ENCODE measurements at places on chromosomes 7 and 10. TPM values are rescaled to one million over a fixed set of nuclear protein-coding genes. Genes with fewer than 3 reads are reported as not detected.

DNA sequence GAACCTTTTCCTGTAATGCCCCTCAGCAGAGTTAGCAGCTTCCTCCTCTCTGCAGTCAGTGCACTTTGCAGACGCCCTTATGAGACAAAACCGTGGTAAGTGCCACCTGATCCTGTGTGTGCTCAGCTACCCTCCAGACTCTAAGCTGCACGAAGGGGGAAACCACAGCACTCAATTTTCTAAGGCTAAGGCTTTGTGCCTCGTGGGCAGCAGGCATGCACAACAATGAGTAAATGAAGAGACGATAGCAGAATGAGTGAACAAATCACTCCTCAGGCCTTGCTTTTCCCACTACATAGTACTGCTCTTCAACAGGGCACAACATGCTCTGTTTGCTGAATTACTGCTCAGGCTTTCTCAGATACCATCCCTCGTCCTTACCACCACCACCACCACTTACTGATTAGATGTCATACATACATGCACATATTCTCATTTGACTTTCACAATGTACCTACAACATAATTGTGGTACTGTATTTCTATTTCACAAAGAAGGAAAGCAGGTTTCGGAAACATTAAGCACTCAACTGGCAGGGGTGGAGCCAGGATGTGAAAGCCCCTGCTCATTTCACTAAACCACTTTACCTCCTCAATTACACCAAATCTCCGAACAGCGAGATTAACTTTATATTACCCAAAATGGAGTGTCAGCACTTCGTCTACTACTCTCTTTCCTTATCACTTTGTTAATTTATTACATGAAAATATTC, 85.4 kb downstream of the ICA1 start:
- DNase-seq, result no peak

DNA sequence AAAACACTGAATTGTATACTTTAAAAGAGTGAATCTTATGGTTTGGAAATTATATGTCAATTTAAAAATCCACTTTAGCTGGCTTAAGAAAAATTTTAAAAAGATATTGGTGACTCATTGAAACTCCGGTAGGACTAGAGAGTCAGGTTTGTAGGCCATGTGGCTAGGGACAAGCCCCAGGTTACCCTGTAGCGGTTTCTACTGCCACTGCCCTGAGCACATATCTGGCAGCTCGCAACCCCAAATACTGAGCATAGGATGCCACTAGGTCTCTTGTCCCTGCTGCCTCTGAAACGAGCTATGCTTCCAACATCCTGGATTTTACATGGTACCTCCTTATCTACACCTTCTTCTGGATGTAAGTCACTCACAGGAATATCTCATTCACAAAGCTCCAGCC, 1.4 kb upstream of the MGAM2 start:
- no peak for DNase-seq

DNA sequence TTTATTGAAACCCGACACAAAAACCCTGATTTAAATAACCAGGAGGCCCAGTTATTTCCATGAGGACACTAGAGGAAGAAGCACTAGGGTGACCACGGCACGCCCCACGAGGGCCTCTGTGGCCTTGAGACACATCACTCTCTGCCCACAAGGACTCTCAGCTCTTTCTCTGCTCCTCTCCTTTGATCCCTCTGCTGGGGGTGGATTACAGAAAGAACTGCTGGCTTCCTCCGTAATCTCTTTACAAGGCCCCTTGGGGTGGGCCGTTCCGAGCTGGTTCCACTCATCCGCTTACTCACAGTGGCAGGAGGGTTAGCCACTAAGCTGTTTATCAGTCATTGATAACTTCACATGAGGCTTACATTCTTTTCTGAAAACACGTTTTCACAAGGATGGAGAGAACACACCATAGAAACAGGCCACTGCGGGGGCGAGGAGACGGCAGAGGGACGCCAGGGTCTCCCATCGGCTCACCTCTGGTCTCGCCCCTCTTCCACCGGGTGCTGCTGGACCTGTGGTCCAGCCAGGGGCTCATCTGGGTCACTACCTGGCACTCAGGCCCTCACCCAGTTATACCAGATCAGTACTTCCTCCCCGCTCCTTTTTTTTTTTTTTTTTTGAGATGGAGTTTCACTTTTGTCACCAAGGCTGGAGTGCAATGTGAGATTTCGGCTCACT, 17.6 kb upstream of the PFKFB3 start:
- DNase-seq, result no peak

DNA sequence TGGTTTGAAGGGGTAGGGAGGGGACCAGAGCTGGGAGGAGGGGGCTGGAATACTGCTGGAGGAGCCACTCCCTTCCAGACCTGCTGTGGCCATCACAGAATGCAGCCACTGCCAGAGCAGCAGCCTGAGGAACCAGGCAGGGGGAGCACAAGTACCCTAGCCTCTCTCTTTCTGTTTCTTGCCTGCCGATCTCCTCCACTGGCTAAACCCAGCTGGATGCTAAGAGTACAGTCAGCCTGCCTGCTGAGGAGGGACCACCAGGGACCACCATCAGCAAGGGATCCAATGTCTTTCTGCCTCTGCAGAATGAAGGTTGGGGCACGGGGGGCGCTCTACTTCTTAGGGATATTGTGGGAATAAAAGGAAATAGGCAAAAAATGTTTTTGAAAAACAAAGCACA, 4.7 kb downstream of the BLVRA start:
- DNase-seq, result no peak

DNA sequence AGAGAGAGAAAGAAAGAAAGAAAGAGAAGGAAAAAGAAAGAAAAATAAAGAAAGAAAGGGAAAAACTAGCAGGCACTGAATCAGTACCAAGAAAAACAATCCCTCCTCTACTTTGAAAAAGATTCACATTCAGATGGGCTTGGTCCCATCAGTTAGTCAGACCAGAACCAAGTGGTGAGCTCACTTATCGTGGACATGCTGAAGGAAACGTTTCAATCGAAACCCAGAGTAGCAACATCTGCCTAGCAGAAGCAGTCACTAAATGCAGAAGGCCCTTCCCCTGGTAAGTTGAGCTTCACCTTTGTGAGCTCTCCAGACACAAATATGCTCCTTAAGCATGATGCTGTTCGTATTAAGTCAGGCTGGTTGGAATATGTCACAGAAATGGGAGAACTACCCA, 167.7 kb downstream of the TRIL start:
- no peak for DNase-seq

DNA sequence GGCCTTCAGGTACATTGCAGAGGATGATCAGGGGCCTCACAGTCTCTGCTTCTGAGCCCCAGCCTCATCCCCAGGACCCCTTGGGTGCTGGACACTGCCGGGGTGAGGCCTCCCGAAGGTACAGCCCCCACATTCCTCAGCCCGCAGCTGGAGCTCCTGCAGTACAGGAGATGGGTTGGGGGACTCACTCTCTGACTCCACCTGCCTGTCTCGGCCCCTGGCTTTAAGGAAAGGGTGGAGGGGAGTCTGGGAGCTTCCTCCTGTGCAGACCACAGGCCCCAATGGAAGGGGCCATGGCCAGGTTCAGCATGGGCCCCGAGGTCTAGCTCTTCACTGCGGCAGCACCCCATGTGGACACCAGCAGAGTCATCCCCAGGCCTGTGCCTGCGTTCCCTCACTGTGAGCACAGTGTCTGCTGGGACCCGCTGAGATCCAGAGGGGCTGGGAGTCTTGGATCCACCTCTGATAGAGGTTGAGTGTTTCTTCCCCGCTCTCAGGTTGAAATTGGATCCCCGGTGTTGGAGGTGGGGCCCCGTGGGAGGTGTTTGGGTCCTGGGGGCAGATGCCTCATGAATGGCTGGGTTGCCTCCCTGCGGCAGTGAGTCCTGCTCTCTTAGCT, 99.9 kb downstream of the PRKAG2 start:
- no peak for DNase-seq

The SPAM1 gene
- polyA plus RNA-seq, result not detected

- no peak for DNase-seq
These were observed 96.5 kb downstream of the PFKFB3 start for GRCh38 chr10:6299234-6299633.

The OPN1SW gene
- 2.2 TPM for polyA plus RNA-seq

The VWDE gene
- polyA plus RNA-seq, result 1.5 TPM

- DNase-seq, result no peak
These were observed 15.1 kb downstream of the TMEM60 start for GRCh38 chr7:77783111-77783510.

DNA sequence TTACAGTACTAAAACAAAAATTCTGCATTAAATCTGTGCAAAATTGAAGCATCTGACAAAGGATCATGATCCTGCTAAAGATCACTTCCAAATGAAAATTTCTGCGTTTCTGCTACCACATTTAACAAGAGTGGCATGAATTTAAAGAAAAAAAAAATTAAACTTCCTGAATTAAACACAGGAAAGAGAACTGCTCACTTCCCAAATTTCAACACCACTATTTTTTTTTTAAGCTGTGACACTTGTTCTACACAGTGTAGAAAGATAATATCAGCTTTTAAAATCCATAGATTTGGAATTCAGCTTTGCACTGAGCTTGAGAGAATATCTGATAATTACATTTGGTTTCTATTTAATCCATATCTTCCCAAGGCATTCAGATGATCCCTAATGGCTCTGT, 73.6 kb downstream of the EPC1 start:
- no peak for DNase-seq

GRCh38 chr7:77912293-77912692, 113.7 kb downstream of the PHTF2 start:
- no peak for DNase-seq

The HOXA6 gene
- polyA plus RNA-seq, result 5.6 TPM

DNA sequence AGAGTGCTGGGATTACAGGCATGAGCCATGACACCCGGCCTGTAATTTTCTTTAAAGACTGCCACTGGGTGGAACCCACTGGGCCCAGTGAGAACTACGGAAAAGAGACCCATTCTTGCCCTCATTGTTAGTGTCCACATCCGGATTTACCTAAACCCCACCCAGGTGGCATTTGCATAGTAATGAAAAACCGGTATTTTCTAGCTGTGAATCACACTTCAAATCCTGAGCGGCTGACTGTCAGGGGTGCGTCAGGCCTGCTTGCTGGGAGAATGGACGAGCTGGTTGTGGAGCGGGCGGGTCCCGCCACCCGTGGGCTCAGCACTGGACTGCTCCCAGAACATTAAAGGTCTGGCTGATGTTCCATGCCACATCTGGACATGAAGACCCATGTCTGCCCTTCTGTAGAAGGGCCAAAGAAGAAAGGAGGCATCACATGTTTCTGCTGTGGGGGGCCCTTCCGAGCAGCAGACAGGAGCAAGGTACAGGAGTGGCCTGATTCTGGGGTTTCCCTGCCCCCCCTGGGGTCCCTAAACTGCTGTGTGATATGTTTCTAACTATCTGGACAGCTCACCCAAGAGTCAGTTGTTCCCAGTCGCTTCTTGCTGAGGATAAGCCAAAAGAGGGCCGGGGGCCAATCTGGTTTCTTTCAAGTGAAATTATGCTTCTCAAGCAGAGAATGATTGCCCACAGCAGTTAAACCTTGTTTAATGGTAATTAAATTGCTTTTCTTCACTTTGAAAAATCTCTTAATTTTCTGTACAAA, 46.4 kb downstream of the KIAA1217 start:
- DNase-seq, result no peak

The HGF gene
- polyA plus RNA-seq, result 7.5 TPM

GRCh38 chr7:150314639-150315239, 8.4 kb upstream of the LRRC61 start:
- DNase-seq, result no peak

DNA sequence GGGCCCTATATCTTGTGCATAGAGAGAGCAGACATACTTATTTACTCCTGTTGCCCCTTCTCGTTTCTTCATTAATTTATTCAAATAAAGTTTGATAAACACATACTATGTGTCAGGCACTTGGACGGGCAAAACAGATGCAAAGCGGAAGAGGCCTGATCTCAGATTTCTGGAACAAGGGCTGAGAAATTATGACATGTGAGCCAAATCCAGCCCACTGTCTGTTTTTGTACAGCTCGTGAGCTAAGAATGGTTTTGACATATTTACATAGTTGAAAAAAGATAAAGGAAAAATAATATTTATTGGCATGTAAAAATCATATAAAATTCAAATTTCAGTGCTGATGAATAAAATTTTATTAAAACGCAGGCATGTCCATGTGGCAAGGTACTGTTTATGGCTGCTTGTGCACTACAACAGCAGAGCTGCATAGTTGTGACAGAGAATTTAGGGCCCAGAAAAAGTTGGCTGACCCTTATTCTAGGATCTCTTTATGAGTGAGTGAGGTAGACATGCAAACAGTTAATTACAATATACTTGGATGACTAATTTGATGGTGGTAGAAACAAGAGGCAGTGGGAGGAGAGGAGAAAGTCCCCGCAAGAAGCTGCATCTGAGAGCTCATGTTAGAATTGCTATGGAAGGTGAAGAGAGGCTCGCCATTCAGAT, 68.1 kb upstream of the ITPRID1 start:
- no peak for DNase-seq

DNA sequence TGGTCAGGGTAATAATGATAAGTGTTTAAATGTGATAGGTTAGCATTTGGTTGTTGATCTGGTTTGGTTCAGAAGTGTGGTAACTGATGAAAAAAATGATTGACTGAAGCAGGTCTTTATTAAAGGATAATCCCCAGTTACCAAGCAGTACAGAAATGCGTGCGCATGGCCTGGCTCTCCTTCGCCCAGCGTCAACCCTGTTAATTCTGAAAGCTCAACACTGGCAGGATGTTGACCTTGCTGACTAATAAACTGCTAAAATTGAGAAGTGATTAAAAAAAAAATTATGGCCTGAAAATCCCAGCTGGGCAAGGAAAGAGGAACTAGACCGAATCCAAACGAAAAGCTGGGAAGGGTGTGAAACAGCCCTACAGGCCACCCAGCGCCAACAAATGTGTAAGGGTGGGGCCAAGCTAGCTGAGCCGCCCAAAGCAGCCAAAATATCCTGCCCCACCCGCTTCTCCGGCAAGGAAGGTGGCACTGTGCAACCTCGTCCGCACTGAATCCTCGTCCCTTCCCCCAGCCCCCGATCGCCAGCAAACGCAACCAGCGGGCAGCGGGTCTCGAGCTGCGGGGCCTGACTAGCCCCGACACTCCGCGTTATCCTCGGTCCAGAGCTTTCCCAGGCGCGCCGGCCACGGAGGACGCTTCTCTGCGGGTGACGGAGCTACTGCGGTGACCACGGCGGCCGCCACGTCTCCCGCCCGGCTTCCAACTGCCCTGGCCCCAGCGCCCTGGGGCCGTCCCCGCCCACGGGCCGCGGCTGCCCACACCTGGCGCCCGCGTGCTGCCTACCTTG, 561 bp downstream of the SHTN1 start:
- peak; percentile 26 for DNase-seq

DNA sequence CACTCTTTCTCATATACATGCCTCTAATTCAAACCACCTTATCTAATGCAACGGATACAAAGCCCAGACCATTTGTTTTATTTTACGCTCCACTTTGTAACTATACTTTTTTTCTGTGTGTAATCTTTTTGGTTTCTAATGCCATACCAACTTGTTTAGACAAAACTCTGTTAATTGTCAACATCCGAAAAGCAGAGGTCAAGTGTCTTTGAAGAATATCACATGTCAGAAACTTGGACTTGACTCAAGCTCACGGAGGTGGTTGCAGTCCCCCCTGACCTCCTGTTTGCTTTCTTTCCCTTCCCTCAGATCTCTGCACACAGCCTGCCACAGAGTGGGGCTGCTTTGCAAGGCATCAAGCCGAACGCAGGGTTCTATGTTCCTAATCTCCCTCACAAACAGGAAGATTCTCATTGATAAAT, 698.9 kb downstream of the PARD3 start:
- no peak for DNase-seq

Data from hindlimb muscle (tissue), 1 donor.